ENCODE measurements at places on chromosomes 5 and 9.

- no peak for DNase-seq
These were observed 86.4 kb upstream of the COL5A1 start for GRCh38 chr9:134555094-134555650.

DNA sequence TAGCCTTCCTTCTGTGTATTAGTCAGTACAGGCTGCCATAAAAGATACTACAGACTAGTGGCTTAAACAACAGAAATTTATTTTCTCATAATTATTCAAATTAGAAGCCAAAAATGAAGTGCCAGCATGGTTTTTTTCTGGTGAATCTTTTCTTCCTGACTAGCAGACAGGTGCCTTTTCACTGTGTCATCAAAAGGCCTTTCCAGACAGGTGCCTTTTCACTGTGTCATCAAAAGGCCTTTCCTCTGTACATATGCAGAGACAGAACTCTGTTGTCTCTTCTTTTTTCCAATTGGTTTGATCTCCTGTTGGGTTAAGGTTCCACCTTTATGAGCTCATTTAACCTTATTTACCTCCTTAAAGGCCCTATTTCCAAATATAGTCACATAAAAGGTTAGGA is 599.9 kb downstream of the ISL1 start:
- DNase-seq: no peak

DNA sequence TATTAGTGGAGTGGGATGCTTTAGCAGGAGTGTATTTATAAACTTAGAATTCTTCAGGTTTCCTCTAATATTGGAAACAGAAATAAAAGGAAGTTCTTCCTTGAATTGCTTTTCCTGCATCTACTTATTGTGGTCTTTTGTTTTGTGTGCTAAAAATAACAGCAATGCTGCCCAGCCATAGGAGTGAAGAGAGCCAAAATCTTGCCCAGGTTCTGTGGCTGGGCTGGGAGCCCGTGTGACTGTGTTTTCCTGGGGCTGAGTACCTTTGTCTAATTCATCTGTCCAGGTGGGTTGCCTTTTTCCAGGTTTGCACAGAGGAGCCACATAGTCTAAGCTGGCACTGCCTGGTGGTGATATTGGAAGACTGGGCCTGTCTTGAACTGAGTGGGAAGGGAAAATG is 179.7 kb upstream of the ADAMTSL1 start:
- no peak for DNase-seq

DNA sequence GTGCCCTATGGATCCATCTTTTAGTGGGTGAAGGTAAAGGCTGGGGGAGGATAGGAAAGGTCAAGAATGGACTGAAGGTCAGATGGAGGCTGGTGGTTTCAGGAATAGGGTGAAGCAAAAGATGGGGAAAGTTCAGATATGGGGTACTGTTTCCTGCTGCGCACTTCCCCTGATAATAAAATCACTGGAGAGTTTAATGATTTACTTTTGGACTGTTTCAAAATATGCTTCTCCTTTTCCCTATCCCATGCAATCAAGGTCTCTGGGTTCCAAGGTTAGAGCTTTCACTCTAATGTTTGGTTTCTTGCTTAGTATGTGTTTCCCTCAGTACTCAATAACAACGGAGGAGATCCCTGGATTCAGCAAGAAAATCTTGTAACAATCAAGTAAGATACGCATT is 10.8 kb upstream of the PPP3R2 start:
- no peak for DNase-seq

GRCh38 chr5:79591326-79591725 is 20.9 kb upstream of the TENT2 start:
- DNase-seq: no peak

DNA sequence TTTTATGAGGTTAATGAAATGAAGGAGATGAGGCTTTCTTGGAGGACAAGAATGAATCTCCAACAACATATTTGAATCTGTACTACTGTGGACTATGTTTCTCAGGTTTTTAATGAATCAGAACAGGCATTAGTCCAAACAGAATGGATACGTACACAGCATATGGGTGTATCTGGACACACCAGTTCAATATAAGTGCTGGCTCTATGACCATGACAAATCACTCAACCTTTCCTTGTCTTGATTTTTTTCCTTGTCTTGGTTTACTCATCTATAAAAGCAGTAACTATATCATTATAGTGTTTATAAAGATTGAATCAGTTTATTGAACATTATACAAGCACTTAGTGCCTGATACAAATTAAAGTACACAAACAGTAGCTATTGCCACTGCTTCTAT is 104.1 kb downstream of the AP3B1 start:
- no peak for DNase-seq

- no peak for DNase-seq
These were observed 32.5 kb downstream of the SHB start for GRCh38 chr9:38036359-38037084.

GRCh38 chr5:17123010-17123409 is 94.4 kb upstream of the BASP1 start:
- no peak for DNase-seq
